ENCODE measurements at places on chromosomes 1 and 21.

DNA sequence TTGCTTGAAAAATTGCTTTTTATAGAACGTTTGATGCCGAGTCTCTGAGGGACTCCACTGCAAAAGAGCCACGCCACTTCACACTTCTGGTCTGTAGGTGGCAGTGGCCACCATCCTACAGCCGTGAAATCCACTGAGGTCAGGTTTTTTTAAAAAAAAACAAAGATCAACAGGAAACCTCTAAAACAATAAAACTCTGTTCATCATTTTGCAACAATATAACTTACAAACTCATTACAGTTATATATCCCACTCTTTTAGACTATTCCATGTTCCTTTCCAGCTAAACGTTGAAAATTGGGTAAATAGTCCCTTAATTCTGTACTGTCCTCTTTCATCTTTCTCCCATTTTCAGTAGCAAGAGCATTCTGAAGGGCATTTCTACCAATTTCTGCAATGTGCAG is 64.6 kb upstream of the FMN2 start:
- no peak for DNase-seq

- no peak for DNase-seq
Observed at GRCh38 chr1:58487002-58487401, 59.5 kb downstream of the OMA1 start.

GRCh38 chr1:226934483-226935237 is 5.4 kb upstream of the COQ8A start:
- no peak for DNase-seq

- DNase-seq, result no peak
Observed at GRCh38 chr1:201266774-201267173, 16.5 kb upstream of the PKP1 start.

DNA sequence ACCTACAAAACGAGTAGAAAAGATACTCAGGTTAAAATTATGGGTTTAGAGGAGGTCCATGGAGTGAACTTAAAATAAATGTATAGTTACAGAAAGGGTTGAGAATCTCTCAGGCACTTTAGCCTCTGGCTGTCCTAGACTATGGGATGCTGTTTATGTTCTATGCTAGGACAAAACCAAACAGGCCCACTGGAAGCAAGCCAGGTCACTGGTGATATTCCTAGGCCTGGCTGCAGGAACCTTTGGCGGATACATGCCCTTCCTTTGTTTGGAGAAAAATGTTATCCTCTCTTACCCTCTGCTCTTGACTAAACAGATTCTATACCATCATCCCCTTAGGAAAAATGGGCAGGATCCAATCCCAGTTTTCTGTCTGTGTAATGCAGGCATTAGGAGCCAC is 90.7 kb upstream of the DUSP10 start:
- no peak for DNase-seq

DNA sequence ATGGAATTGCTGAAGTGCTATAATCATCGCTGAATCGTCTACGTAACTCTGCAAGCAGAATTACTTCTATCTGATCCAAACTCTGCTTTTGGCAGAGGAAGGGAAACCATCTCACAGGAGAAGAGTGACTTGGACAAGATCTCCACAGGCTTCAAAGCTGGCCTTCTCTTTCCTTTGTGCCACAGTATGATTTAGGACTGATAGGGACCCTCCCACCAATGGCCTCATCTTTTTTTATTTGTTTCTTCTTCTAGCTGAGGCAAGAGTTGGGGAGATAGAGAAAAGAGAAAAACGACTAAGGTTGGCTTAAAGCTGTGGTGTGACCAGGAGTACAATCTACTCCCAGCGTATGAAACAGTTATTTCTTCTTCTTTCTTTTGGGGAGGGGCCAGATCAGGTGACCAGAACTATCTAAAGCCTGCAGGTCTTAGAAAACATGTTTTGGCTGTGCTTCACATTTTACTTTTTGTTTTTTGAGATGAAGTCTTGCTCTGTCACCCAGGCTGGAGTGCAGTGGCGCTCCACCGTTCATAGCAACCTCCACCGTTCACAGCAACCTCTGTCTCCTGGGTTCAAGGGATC is 35.0 kb downstream of the ZNF496 start:
- no peak for DNase-seq

- DNase-seq, result no peak
Observed at GRCh38 chr1:41925712-41926111, 7.0 kb upstream of the HIVEP3 start.

DNA sequence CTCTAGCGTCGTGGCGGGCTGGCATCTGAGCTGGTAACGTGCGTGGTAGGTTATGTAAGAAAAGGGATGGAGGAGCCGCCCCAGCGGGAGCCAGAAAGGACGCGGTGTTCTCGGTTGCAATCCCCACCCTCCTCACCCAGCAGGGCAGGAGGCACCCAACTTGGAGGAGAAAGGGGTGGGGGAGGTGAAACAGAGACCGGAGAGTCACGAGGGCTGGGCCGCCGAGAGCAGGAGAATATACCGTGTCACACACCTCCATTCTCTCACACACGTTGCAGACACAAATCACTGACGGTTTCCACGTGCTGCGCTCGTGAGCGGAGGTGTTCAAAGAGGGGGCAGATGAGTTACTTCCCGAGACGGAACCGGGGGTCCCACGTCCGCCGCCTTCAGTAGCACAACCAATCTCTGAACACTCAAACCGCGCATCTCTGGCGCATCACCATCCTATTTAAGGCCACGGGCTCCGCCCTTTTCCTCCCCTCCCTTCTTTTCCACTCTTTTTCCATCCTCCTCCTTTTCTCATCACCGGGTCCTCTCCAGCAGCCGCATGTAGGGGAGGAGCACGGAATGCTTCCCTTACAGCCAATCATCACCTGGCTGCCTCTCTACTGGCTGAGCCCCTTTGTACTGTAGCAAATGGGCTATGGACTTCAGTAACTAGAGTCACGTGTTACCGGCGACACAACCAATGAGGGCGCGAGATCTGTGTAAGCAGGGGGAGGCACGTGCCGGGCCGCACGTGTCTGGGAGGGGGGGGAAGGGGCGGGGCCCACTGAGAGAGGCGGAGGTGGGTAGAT is at the start of gene CIART:
CIART (plus strand) TSS at position 797 of the 800 bp plus-strand sequence. CDS start 714 bp downstream, outside the sequence.
- DNase-seq, result peak; percentile 56

DNA sequence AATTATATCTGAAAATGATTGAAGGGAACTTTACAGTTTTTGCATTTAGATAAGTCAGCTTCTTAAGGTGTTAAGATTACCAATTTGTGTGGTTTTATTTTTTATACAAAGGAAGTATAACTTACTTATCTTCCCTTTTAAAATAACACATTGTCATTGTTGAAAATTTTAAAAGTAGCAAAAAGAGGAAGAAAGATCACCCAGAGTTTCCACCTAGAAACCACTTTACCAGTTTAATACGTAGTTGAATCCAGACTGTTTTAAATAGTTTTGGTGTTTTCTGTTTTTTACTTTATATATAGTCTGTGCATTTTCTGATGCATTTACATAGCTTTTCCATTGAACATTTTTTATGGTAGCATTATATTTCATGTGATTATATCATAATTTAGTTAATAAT is 6.1 kb downstream of the CCDC18 start:
- no peak for DNase-seq

- DNase-seq, result no peak
Observed at GRCh38 chr1:156376146-156376545, 7.1 kb downstream of the RHBG start.

DNA sequence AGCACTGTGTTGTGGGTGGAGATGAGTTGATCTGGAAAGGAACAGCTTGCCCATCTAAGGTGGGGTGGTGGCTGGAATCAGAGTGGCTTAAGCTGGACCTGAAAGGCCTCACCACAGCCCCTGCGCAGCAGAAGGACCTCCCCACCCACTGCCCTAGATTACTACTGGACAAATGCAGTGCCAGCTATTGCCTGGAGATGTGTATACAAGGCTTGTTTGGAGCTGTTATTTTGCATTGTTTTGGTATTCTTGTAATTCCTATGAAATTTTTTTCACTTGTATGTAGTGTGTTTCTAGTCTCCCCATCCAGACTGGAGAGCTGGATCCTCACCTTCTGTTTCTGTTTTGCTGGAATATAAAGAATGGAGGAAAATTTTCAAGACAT is 1.3 kb upstream of the SLC30A1 start:
- no peak for DNase-seq

GRCh38 chr1:206461602-206462455 is 8.4 kb upstream of the IKBKE start:
- DNase-seq, result peak; percentile 42

DNA sequence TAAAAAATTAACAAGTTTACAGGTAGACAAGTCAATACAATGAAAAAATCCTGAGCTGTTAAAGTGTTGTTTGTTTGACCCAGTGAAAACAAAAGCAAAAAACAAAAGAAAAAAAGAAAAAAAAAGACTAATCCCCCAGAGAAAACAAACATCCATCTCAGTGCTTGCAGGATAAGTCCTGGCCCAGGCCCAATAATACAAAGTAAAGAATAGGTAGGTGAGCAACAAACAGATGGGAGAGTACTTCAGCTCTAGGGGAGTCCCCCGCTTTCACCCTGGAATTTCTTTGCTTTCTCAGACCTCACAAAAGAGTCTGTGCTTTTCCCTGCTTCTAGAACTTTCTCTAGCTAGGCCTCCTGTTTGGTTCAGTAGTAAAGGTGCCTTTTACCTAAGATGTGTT is 70.3 kb downstream of the ABCA4 start:
- DNase-seq, result no peak

- DNase-seq, result no peak
Observed at GRCh38 chr1:197519741-197520334, 251.8 kb downstream of the CRB1 start.

DNA sequence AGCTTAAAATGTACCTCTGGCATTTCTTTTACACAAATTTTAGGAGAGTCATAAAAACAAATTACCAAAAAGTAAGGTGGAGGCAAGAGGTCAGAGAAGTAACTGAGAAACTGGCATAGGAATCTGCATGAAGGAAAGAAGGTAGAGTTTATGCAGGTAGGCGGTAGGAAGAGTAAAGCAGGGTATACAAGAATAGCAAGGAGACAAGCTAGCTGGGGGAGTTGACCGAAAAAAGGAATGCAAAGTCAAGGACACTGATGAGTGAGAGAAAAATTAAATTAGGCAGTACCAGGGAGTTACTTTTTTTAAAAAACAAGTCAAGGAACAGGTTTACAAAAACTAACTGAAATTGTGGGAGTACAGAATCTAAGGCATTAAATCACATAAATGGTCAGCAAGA is 56.0 kb downstream of the FOXJ3 start:
- no peak for DNase-seq

DNA sequence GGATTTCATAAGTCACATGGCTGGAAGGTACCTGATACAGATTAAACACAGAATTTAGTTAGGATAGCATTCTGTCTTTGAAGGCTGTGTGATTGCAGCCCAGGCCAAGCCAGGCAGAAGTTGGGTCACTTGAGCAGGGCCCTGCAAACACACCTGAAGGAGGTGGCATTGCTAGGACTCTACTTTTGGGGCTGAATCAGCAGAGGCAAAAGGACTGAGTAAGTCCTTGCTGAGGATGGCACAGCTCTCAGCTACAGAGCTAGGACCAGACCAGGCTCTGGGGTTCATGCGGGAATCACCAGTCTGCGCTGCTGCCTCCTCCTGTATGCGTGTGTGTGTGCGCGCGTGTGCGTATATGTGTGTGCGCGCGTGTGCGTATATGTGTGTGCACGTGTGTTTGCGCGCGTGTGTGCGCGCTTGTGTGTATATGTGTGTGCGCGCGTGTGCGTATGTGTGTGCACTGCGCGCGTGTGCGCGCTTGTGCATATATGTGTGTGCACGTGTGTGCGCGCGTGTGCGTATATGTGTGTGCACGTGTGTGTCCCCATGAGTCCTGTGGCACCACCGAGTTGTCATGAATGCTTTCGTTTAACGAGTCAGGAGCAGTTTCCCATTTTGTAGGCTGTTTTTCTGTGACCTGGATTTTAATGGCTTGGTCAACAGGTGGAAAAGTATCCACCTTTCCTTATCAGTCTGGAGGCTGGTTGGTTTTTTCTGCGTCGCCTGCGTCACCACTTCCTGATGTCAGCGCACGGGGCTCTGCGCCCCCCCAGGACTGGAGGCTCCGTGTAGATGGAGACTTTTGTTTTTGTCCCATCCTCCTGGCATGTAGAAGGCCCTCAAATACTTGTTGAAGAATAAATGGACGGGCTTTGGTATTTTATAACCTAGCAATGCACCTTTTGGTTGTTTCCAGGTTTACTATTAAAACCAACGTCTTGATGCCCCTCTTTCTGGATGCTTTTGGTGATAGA is 34.7 kb downstream of the ADARB1 start:
- DNase-seq, result no peak

DNA sequence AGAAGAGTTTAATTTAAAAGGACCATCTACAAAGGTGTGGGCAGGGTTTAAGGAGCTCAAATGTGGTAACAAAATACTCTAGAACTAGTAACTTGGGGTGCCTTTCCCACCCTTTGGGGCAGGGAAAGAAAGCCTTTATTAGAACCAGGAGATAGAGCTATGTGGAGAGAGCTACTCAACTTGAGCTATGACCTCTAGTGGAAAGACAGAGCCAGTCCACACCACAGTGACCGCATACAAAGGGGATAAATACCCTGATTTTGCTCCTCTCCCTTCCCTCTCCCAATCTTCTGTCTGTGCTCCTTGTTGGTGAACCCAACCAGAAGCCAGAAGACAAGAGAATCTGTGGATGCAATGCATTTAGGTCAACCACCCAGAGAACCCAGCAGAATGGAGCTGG is 54.4 kb upstream of the JAK1 start:
- no peak for DNase-seq

DNA sequence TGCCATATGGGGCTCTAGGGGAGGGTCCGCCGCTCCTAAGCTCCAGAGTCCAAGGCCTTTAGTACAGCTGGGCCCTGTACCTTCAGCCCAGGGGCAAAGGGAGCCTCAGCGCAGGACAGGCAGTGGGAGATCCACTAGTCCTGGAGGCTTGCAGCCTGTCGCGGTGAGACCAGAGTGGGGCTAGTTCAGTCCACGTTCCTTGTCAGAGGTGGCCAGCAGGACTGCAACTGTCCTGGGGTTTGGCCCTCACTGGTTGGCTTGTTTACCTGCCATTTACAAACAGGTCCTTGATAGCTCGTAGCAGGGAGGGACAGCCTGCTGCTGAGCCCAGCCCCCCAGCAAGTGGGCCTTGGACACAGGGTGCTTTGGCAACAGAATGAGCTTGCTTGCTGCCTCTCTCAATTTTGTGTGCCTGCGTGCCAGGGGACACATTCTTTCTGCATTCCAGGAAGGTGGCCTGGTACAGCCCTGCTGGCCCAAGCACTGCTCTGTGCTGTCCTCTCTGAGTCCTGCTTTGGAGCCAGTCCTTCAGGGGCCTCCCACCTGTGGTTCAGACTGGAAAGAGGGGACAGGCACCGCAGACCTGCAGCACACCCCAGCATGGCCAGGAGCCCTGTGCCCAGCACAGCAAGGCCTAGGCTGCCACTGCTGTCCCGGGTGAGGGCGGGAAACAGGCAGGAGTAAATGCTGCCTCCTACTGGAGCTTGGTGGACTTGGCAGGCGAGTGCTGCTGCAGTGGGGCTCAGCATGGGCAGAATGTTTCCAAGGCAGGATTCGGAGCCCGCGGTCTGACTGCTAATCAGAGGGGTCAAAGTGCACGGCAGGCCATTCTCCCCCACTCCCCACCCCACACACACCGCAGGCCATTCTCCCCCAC is 15.2 kb downstream of the H6PD start:
- DNase-seq, result no peak

Measured in activated CD8-positive, alpha-beta memory T cell treated with anti-CD3 and anti-CD28 coated beads for 1 hour (primary cell).